Spinal cord (tissue), 10 donors: ENCODE measurements at places on chromosomes 3 and 15. TPM values are rescaled to one million over a fixed set of nuclear protein-coding genes. Genes with fewer than 3 reads are reported as not detected.

Gene MEF2A
- total RNA-seq, result 53.1 TPM

Gene XIRP1
- 0.50 TPM for total RNA-seq

Gene ZNF501
- total RNA-seq, result 15.9 TPM

Gene KNG1
- total RNA-seq, result 0.17 TPM

Gene UNC13C
- total RNA-seq, result 27.5 TPM

Gene ZPLD1
- 1.8 TPM for total RNA-seq

Gene TM6SF1
- total RNA-seq, result 4.7 TPM

Gene GOLGA6L4
- total RNA-seq, result 2.4 TPM

Gene NAALADL2
- 19.1 TPM for total RNA-seq

Gene IQGAP1
- 107 TPM for total RNA-seq

Gene CRYGS
- total RNA-seq, result 5.1 TPM

Gene PDZRN3
- 29.2 TPM for total RNA-seq

Gene COL6A5
- 0.20 TPM for total RNA-seq
